Calu3 (cell line): ENCODE measurements at places on chromosomes 1 and 21. TPM values are rescaled to one million over a fixed set of nuclear protein-coding genes. Genes with fewer than 3 reads are reported as not detected.

Gene PPFIA4
- 0.12 and 0.83 TPM in 2 replicates for total RNA-seq

GRCh38 chr1:221693087-221693486 lies 48.8 kb downstream of the DUSP10 start:
- no peak overlapping the region for H3K27ac ChIP-seq
- no peaks in the 10 kb centered on the region for H3K27me3 ChIP-seq
- H3K4me3 ChIP-seq = no peak overlapping the region
- H3K36me3 ChIP-seq = peaks cover 12% of the 10 kb centered on the region
- H3K4me1 ChIP-seq = peaks cover under 1% of the 10 kb centered on the region
- DNase-seq = no peak

- peaks cover 14% of the 10 kb centered on the region for H3K36me3 ChIP-seq
- H3K27ac ChIP-seq = no peak overlapping the region
- peaks cover 91% of the 10 kb centered on the region for H3K27me3 ChIP-seq
- H3K4me3 ChIP-seq = no peak overlapping the region
These were observed 5.0 kb upstream of the GPR137B start for GRCh38 chr1:236137285-236137852.

- H3K4me1 ChIP-seq = peaks cover 37% of the 10 kb centered on the region
- DNase-seq = peak; percentile 32
- H3K27me3 ChIP-seq = no peaks in the 10 kb centered on the region
- H3K4me3 ChIP-seq = no peak overlapping the region
- H3K27ac ChIP-seq = no peak overlapping the region
These were observed 207.3 kb downstream of the SLC45A1 start for GRCh38 chr1:8525216-8525557.

DNA sequence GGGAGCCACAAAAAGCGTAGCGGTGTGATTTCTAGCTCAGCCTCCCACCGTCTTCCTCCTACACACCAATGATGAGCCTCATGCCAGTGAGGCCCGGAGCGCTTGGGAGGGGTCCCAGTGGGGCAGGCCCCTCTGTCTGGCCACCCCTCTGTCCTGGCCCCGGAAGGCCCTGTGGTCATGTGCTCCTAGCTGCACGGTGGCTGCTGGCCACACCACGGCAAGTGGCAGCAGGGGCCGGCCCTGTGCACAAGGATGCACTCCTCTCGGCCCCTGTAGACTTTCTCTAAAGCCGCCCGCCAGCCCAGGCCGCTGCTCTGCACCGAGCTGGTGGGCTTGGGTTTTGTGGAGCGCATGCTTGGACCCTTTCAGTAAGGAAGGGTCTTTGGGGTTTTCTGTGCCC lies 53.6 kb downstream of the KCNAB2 start:
- peaks cover 45% of the 10 kb centered on the region for H3K27me3 ChIP-seq
- DNase-seq = no peak
- no peak overlapping the region for H3K27ac ChIP-seq
- H3K4me3 ChIP-seq = no peak overlapping the region
- no peaks in the 10 kb centered on the region for H3K36me3 ChIP-seq

DNA sequence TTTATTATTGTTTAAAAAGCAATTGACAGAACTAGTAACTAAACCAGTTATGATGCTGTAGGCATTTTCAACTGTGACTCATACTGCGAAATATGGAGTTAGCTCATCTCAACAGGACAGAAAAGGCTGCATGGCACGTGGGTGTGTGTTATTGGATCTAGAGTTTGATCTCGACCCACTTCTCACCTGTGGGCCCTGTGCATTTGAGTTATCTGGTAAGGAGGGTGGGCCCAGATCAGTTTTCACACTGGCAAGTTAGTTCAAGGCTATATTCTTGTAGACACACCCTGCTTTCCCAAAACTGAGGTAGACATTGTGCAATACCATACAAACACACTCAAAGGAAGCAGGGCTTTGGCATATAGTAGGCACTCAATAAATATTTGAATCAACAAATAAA lies 71.3 kb upstream of the PRDX6 start:
- DNase-seq = peak; percentile 41
- H3K27ac ChIP-seq = no peak overlapping the region
- no peaks in the 10 kb centered on the region for H3K27me3 ChIP-seq

GRCh38 chr21:27466140-27466539 lies 499.3 kb upstream of the ADAMTS5 start:
- H3K27ac ChIP-seq = no peak overlapping the region
- H3K4me3 ChIP-seq = no peak overlapping the region
- H3K27me3 ChIP-seq = no peaks in the 10 kb centered on the region
